Right renal cortex interstitium (tissue), 3 donors: ENCODE measurements at places on chromosomes 4 and X. TPM values are rescaled to one million over a fixed set of nuclear protein-coding genes. Genes with fewer than 3 reads are reported as not detected.

The UCP1 gene
- polyA plus RNA-seq: 0.11 TPM

The VCX gene
- polyA plus RNA-seq: not detected

The KLHL34 gene
- polyA plus RNA-seq: 0.10 TPM

The RPS6KA6 gene
- polyA plus RNA-seq: 18.6 TPM

The GC gene
- polyA plus RNA-seq: 0.33 TPM

GRCh38 chr4:145665773-145666172 lies 14.2 kb upstream of the C4orf51 start:
- DNase-seq: no peak

DNA sequence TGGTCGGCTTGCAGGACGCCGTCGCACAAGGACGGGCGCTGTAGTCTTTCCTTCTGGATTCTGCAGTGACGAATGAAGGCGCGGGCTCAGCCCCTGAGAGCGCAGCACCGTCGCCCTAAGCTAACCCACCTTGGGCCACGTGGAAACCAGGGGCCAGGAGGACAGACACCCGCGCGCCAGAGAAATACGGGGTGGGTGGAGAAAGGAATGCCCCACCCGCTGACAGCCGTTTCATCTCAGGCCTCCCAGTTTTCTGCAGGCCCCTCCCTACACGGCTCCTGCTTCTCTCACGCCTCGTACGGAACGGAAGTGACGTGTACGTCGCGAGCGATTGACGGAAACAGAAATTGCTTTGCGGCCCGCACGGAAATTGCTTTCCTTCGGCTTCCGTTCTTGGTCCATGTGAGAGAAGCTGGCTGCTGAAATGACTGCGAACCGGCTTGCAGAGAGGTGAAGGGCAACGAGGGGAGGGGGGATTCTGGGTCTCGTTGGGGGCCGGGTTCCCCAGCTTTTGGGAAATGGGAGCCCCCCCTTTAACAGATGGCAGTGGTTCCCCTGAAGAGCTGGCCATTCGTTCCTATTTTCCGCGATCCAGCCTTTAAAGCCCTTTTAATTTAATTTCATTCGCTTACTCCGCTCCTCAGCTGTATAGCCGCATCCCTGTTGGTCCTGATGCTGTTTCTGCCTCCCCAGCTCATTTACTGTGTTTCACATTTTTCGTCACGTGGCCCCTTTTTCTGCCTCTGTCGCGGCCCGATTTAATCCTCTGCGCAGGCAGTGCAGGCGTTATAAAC lies at the start of gene UTP14A:
UTP14A (plus strand) TSS at position 378 of the 794 bp plus-strand sequence; CDS start at position 425, 47 bp downstream.
- peak; percentile 80 for DNase-seq

DNA sequence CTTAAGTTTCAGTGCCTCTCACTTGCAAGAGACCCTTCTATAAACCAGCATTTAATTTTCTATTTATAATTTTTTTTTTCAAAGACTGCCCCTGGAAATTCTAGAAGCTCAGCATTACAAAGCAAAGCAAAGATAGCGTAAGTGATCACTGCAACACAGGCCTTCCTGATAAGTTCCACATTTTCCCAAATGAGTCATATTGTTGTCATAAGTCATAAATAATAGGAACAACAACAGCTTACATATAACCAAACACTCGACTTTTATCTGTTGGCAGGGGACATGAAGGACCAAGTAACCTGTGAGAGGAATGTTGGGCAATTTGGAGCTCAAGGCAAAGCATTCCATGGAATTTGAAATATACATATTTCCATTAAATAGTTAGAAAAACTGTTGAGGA lies 815.5 kb downstream of the DMD start:
- no peak for DNase-seq

GRCh38 chrX:47637546-47638195 lies 7.9 kb upstream of the CFP start:
- no peak for DNase-seq

DNA sequence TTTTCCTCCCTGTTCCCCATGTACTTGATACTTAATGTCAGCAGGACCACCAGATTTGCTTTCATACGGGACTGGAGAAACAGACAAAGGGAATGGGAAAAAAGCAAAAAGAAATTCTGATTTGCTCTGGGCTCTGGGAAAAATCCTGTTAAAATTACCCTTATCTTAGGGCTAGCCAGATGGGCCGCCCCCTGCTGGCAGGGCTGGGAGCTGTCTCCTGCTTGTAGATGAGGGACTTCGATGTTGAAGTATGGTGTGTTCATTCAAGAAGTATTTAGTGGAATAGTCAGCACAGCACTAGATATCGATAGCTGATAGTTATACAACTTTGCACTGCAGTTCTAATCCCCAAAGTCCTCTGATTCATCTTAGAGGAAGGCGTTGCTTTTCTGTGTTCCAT lies 45.8 kb downstream of the BCORL1 start:
- DNase-seq: no peak
